CD4-positive, alpha-beta T cell (primary cell): ENCODE measurements at places on chromosomes 1 and 21. TPM values are rescaled to one million over a fixed set of nuclear protein-coding genes. Genes with fewer than 3 reads are reported as not detected.

- no peak for DNase-seq
Observed at GRCh38 chr1:51313268-51313852, 17.0 kb downstream of the TTC39A start.

Gene A3GALT2
- not detected for total RNA-seq

Gene ITLN1
- not detected for total RNA-seq

GRCh38 chr1:16888860-16889816, 6.6 kb upstream of the RNU1-2 start:
- peak; percentile 69 for DNase-seq

- DNase-seq: no peak
Observed at GRCh38 chr1:15399710-15400109, 10.0 kb upstream of the EFHD2 start.

GRCh38 chr1:112797224-112797623, 82.1 kb upstream of the PPM1J start:
- no peak for DNase-seq

GRCh38 chr1:227437495-227438008, 119.3 kb upstream of the CDC42BPA start:
- no peak for DNase-seq

- DNase-seq: no peak
Observed at GRCh38 chr1:118914379-118915161, 73.6 kb downstream of the TBX15 start.

DNA sequence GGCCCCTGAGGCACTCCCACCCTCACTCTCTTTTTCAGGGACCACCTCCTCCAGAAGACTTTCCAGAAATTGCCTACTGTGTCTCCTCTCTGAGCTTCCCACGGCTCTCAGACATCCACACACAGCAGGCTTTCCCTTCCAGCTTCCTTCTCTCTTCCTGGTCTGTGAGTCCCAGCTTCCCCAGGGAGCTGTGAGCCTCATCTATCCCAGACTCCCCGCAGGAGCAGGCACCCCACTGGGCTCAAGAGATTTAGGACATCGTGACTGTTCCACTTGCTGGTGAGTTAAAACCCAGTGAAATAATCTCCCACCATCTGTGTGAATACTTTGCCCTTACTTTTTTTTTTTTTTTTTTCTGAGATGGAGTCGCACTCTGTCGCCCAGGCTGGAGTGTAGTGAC, 22.0 kb upstream of the PRELP start:
- DNase-seq: no peak

Gene ERICH3
- not detected for total RNA-seq

DNA sequence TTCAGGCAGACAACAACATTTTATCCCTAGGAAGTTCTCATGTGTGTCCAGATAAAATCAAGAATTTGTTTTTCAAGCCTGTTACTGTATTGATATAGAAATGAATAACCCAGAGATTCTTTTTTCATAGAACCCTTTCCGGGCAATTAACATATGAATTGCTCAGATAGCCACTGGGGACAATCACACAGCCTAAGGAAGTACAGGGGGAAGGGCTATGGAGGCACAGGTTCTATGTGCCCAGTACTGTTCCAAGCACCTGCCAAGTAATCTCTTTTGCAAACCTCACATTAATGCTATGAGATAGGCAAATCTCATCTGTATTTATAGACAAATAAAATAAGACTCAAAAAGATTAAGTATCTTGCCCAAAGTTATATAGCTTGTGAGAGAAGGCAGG, 84.9 kb downstream of the NTNG1 start:
- no peak for DNase-seq

Gene SGIP1
- total RNA-seq: not detected

Gene DEPDC1
- total RNA-seq: not detected

Gene RBP7
- 0.70 TPM for total RNA-seq

Gene COL11A1
- total RNA-seq: not detected

GRCh38 chr1:63612971-63613370, 19.8 kb downstream of the PGM1 start:
- no peak for DNase-seq
